Stimulated activated naive B cell treated with anti-CD40 and anti-IgM and Interleukin-4, amounts not matched to agents 10 μg/mL and 1 μg/mL and 100 μg/mL, for 72 hours (primary cell): ENCODE measurements at places on chromosomes 7 and 10.

GRCh38 chr10:129881641-129882040 lies 82.4 kb downstream of the EBF3 start:
- no peak for DNase-seq
- H3K4me1 ChIP-seq: peaks cover 1% of the 10 kb centered on the region
- H3K36me3 ChIP-seq: no peaks in the 10 kb centered on the region
- H3K27me3 ChIP-seq: peaks cover 6% of the 10 kb centered on the region
- H3K27ac ChIP-seq: no peak overlapping the region
- no peak overlapping the region for H3K4me3 ChIP-seq

GRCh38 chr7:33671531-33672262 lies 233.6 kb upstream of the BMPER start:
- peaks cover 19% of the 10 kb centered on the region for H3K4me1 ChIP-seq
- H3K27ac ChIP-seq: no peak overlapping the region
- DNase-seq: no peak
- no peaks in the 10 kb centered on the region for H3K27me3 ChIP-seq

DNA sequence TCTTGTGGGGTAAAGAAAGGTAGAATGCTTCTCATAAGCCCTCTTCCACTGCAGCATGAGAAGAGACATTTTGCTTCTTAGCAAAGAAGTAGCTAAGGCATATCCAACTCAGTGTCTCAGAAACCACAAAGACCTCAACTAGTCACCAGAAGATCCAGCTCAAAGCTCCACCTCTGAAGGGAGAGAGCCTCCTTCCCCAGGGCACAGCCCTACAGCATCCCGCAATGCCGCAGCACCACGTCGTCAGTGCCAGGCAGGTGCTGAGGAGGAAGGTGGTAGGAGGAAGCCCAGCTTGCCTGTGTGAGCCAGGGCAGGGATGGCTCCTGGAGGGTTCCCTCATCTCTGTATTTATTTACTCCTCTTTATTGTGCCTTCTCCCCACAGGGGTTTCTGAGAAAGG lies 385.6 kb upstream of the NPVF start:
- peaks cover 14% of the 10 kb centered on the region for H3K36me3 ChIP-seq
- H3K27me3 ChIP-seq: no peaks in the 10 kb centered on the region
- DNase-seq: no peak

DNA sequence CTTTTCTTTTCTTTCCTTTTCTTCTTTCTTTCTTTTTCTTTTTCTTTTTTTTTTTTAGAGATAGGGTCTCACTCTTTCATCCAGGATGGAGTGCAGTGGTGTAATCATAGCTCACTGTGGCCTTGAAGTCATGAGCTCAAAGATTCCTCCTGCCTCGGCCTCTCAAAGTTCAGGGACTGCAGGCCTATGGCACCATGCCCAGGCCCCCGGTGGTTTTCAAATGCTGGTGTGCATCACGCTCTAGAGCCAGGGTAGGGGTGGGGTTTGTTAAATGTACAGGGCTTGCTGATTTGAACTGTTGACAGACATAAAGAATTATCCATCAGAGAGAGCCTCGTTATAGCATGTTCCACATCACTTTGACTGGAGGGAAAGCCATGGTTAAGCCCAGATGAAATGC lies 5.8 kb downstream of the MINDY4 start:
- H3K27ac ChIP-seq: no peak overlapping the region
- DNase-seq: no peak
- H3K4me3 ChIP-seq: no peak overlapping the region
- H3K27me3 ChIP-seq: no peaks in the 10 kb centered on the region
- H3K36me3 ChIP-seq: no peaks in the 10 kb centered on the region

- no peaks in the 10 kb centered on the region for H3K27me3 ChIP-seq
- H3K4me3 ChIP-seq: no peak overlapping the region
- H3K36me3 ChIP-seq: no peaks in the 10 kb centered on the region
- H3K27ac ChIP-seq: no peak overlapping the region
- H3K4me1 ChIP-seq: no peaks in the 10 kb centered on the region
These were observed 116.3 kb upstream of the GDF10 start for GRCh38 chr10:47183704-47184041.

DNA sequence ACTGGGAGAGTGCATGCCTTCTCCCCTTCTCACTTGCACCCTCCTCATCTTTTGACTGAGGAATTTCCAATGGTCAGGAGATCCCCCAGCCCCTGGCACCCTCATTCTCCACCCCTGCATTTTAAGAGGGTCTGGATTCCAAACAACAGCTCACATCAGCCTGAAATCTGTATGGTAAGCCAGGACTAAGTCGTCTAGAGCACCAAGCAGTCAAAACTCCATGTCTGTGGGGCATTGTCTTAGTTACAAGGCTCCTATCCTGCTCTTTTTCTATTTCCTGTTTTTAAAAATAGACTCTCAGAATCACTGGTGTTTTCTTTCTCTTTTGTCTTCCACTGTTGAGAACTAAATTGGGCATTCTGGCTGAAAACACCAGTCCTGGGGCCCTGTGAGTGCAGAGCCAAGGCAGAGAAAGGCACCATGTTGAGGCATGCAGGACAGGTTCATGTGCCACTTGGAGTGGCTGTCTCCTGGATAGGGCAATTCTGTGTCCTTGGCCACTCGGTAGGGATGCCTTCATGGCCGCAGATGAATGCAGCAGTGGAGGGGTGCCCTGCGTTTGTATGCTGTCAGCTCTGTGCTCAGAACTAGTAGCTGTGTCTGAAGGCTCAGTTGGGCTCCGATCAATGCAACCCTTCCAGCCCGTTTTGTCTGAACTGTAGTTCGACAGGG lies 216.6 kb upstream of the YAE1 start:
- DNase-seq: no peak
- no peaks in the 10 kb centered on the region for H3K27me3 ChIP-seq
- no peaks in the 10 kb centered on the region for H3K36me3 ChIP-seq
- no peaks in the 10 kb centered on the region for H3K4me1 ChIP-seq
